ENCODE measurements at places on chromosomes 16 and 17. TPM values are rescaled to one million over a fixed set of nuclear protein-coding genes. Genes with fewer than 3 reads are reported as not detected.

DNA sequence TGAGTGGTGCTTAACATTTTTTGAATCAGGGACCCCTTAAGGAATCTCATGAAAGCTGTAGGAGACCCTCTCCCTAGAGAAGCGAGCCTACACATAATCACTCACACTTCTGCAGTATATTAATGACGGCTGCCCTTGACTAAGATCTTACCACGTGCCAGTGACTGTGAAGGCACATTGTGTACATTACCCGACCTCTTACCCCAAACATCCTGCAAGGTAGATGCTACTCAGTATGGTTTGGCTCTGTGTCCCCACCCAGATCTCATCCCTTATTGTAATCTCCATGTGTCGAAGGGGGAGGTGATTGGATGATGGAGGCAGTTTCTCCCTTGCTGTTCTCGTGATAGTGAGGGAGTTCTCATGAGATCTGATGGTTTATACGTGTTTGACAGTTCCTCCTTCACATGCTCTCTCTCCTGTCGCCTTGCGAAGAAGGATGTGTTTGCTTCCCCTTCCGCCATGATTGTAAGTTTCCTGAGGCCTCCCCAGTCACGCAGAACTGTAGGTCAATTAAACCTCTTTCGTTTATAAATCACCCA lies 54.2 kb downstream of the RTN4RL1 start:
- DNase-seq, result no peak

DNA sequence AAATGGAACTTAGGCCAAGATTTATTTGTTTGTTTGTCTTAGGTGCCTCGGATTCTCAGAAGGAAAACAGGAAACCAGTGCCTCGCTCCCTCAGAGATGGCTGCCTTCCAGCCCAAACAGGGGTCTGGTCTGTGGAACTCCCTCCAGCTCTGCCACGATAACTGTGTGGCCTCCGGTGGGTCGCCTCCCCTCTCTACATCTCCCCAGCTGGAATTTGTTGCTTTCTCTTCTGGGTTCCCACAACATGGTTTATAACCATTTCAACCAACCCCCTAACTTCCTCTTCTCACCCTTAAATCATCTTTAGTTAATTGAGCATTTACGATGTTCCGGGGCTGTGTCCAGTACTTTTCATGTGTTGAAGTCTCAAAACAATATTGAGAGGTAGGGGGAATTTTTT lies 30.9 kb upstream of the PLLP start:
- no peak for DNase-seq

DNA sequence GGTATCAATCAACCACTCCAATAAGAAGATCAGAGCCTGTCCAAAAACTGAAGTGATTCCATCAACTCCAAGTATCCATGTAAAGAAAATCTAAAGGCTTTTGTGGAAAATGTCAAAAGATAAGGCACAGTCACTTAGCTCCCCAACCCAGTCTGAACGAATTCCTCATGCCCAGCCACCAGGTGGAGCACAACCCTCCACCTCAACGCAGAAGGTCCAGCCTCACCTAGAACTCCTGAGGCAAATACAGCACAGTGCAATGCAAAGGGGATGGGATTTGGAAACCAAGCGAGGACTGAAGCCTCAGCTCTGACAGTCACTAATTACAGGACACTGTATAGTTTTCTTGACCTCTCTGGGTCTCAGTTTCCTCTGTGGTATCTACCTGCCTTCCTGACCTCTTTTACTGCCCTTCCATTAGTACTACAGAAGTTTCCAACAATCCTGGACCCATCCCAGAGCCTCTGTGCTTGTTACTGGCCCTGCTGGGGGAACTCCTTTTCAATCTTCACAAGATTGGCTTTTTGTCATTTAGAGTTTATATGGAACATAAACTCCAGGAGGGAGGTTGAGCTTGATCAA lies 2.0 kb downstream of the NCBP3 start:
- peak; percentile 75 for DNase-seq

- DNase-seq, result no peak
These were observed 68.5 kb upstream of the PLCG2 start for GRCh38 chr16:81710596-81710995.

- peak; percentile 13 for DNase-seq
These were observed 3.5 kb downstream of the MPO start for GRCh38 chr17:58277107-58277801.

DNA sequence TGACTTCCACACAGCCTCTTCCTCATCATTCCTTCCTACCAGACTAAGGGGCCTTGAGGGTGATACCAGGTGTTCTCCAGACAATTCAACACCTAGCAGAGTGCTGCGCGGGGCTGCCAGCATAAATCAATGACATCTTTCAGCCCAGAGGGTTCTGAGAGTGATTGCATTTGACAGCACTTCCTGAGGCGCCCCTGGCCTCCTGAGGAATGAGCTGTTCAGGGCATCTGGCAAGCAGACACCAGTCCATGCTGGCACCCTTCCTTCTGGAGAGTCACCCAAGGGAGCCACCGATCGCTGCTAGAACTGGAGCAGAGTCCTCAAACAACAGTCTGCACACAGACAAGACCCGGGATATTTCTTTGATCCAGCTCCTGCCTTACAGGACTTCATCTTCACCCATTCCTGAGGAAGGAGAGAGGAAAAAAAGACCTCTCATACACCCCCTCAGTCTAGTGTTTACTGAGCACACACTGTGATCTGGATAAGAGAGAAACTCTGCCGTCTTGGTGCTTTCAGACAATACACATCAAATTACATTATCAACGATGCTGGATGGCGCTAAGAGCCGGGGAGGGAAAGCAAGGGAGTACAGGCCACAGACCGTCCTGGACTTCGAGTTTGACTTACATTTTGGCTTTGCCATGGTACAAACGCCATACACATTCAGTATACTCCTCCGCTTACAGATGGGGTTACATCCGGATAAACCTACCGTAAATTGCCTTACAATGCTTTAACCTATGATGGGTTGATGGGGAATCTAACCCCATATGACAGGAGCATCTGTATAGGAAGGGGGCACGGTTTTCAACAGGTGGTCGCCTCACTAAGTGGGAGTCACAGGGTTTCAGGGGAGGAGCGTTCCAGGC lies 23.0 kb downstream of the NPTX1 start:
- DNase-seq, result no peak

DNA sequence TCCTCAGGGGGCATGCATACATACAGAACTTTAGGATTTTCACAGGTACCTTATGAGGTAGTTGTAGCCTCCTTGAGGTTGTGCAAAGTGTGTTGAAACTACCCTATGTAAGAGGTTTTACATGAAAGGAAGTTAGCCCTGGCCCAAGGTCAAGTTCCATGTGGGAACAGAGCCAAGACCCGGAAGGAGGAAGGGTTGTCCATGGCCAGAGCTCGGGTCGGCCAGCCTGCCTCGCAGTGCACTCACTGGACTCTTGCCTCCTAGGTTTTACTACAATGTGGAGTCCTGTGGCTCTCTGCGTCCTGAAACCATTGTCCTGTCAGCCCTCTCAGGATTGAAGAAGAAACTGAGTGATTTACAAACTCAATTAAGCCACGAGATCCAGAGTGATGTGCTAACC lies 8.2 kb downstream of the POLR2C start:
- DNase-seq, result peak; percentile 59

DNA sequence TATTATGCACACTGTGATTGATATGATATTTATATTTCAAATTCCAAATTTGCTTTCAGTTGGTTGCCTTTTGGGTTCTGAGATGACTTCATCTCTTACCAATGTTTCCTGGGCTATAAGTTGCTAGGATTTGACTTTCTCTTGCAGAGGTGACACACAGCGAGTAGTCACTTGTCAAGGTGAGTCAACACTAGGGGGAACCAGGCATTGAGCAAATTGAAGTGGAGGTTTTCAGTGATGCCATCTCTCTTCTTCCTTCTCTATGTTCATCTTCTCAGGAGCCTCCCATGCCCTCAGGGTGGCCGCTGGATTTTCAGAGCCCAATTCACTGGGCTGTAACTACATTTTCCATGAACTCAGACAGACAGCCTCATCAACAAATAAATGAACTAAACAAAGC lies 6.0 kb upstream of the CPD start:
- DNase-seq, result no peak

- peak; percentile 30 for DNase-seq
These were observed 2.1 kb upstream of the SPG7 start for GRCh38 chr16:89506113-89506504.

DNA sequence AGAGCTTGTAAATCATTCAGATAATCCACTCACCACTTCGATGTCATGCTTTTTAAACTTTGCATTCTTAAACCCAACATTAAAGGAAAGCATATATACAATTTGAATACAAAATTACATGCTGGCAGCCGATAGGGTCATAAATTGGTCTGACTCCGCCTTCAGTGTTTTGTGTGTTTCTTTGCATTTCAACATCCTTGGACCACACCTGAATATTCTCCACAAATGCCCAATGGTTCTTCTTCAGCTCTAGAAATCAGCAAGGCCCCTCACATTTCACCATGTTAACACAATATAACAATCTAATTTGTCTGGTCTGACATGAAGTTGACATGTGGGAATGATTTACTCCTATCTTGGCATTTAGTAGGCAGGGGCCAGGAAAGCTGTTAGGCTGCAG lies 17.1 kb downstream of the SETD6 start:
- no peak for DNase-seq

- DNase-seq, result no peak
These were observed 12.5 kb downstream of the CMTM3 start for GRCh38 chr16:66617010-66617434.

DNA sequence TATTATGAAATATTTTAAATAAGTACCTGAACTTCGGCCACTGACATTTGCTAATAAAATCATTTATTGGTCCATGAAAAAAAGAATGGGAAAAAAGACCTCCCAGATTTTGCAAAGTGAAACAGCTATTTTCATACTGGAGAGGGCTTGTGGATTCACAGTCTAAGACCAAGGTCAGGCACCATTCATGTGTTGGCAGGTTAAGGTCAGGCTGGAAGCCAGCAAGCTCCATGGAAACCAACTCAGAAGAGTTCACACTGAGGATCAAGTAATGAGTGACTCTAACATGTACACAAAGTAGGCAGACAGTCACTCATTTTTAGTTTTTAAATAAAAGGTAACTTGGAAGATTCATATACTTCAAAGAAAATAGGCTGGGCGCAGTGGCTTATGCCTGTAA lies 3.4 kb downstream of the DNAJA2 start:
- no peak for DNase-seq

DNA sequence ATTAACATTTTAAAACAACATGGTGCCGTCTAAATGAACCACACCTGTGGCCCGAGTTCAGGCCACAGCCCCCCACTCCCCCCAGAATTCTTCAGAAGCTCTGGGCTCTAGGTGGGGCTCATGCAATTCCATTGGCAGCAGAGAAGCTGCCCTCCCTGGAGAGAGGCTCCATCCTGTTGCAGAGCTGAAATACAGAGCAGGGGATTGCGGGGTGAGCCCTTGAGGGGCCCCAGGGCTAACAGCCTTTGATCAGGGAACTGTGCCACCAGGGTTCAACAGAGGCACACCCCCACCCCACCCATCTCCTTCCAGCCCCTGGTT lies 69.3 kb downstream of the ABR start:
- no peak for DNase-seq

DNA sequence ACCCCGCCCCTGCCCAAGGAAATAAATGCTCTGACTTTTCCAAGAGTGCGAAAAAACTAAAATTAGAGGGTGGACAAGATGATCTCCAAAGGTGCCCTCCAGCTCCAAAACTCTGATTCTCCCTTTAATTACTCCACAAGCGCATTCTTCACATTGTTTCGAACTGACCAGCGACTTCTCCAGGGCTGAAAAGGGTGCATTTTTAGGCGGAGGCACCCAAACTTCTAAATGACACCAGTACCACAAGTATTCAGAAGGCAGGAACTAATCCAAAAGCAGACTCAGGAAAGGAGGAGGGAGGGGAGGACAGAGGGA lies 750 bp downstream of the ZFHX3 start:
- no peak for DNase-seq

DNA sequence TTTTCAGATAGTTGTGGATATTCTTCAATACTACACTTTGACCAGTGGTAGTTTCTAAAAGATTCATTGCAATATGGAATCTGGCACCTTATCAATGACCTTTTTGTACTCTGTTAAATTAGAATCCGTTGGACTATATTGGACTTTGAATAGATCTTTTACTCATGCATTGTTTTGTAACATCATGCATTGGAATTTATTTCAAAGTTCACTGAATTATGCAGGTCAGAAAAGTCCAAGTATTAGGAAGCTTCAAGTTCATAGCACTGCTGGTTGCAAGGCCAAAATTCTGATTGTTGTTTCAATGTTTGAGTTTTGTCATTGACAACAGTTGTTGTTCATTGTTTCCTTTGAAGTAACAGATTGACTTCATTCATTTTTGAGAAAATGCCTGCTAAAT lies 7.9 kb upstream of the DHRS11 start:
- DNase-seq, result no peak

The KRTAP16-1 gene
- 0.05 TPM for total RNA-seq

The ZNF469 gene
- 1.0 TPM for total RNA-seq

The ADORA2B gene
- total RNA-seq, result 3.6 TPM

The EPX gene
- total RNA-seq, result not detected

The CRYM gene
- total RNA-seq, result not detected

The PPM1E gene
- total RNA-seq, result 0.14 TPM

The GDPD1 gene
- total RNA-seq, result 1.6 TPM

All from dermis blood vessel endothelial cell (primary cell).